ENCODE measurements at places on chromosomes 6 and 20.

- no peak for DNase-seq
Observed at GRCh38 chr20:17965042-17965697, 3.4 kb downstream of the SNX5 start.

- no peak for DNase-seq
Observed at GRCh38 chr6:20286968-20287565, 74.8 kb upstream of the MBOAT1 start.

GRCh38 chr6:34494973-34495372 lies 29.1 kb downstream of the PACSIN1 start:
- DNase-seq, result no peak

GRCh38 chr20:48953653-48954052 lies 32.1 kb downstream of the ARFGEF2 start:
- no peak for DNase-seq

- DNase-seq, result no peak
Observed at GRCh38 chr6:14079971-14080370, 37.6 kb upstream of the CD83 start.

GRCh38 chr20:41697861-41698559 lies 79.8 kb upstream of the CHD6 start:
- DNase-seq, result peak; percentile 34
